Fibroblast of the conjunctiva (primary cell): ENCODE measurements at places on chromosomes 1 and 21.

GRCh38 chr1:163399976-163400601 is 78.3 kb downstream of the NUF2 start:
- no peak for DNase-seq

- no peak for DNase-seq
Observed at GRCh38 chr1:231950331-231951128, 323.9 kb downstream of the DISC1 start.

- DNase-seq = peak; percentile 43
Observed at GRCh38 chr1:161427733-161428516, 60.2 kb upstream of the CFAP126 start.

DNA sequence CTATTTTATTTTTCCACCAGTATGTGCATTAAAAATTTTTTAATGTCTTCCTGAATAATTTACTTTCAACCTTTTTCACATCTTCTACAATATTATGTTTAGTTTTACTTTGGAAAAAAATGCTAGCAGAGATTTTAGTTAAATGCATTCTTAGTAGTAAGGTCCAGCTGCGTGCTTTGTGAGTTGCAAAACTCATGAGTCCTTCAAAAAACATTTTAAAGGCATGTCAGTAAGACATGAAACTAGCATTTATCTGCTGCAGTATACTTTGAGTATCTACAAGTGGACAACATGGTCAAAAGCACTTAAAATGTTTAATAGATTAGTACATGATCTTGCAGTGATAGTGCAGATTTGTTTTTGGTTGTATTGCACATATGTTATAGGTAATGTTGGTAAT is 139.0 kb downstream of the HS2ST1 start:
- DNase-seq = no peak

DNA sequence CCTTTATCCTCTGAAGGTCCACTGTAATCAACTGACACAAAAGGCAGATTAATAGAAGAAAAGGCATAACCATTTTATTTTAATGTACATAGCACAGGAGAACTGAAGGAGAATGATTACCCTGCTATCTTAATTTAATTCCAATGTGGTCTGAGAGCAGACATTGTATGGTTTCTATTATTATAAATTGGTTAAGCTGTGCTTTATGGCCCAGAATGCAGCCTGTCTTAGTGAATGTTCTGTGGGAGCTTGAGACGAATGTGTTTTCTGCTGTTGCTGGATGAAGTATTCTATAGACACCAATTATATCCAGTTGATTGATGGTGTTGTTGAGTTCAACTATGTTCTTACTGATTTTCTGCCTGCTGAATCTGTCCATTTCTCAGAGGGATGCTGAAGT is 25.0 kb upstream of the SLC2A1 start:
- DNase-seq = no peak

GRCh38 chr1:187641463-187641862 is 812.7 kb downstream of the PLA2G4A start:
- no peak for DNase-seq

GRCh38 chr1:61743431-61743705 is 1.1 kb downstream of the PATJ start:
- DNase-seq = no peak

GRCh38 chr1:16979475-16980327 is 719 bp downstream of the MFAP2 start:
- DNase-seq = no peak

DNA sequence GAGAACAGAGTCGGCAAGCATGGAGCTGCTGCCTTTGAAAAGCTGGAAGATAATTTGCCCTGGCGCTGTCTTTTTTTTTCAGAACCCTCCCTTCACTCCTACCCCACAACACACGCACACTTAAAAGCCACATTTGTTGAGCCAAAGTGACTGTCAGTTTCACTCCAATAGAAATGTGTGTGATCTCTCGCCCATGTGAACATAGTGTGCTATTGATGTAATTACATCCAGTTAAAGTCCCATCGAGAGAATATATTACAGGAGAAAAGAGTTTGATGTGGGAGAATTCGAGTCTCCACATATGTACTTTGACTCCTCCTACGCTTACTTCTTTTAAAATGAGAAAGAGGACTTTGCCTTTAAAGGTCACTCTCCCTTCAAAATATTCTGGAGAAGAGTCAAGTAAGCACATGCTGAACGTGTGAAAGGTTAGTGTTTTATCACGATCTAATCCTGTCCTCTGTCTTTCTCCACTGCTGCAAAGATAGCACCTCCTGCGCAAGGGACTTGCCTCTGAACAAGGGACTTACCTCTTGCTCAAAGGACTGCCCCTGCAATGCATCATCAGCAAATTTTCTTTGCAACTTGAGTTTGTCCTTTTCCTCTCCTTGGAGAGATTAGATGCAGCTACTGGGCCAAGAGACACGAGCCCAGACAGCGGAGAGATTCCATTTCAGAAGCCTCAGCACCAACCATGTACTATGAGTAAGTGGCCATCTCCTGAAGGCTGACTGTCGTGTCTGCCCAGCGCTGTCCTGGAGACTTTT is 613.9 kb downstream of the PTPRU start:
- no peak for DNase-seq

DNA sequence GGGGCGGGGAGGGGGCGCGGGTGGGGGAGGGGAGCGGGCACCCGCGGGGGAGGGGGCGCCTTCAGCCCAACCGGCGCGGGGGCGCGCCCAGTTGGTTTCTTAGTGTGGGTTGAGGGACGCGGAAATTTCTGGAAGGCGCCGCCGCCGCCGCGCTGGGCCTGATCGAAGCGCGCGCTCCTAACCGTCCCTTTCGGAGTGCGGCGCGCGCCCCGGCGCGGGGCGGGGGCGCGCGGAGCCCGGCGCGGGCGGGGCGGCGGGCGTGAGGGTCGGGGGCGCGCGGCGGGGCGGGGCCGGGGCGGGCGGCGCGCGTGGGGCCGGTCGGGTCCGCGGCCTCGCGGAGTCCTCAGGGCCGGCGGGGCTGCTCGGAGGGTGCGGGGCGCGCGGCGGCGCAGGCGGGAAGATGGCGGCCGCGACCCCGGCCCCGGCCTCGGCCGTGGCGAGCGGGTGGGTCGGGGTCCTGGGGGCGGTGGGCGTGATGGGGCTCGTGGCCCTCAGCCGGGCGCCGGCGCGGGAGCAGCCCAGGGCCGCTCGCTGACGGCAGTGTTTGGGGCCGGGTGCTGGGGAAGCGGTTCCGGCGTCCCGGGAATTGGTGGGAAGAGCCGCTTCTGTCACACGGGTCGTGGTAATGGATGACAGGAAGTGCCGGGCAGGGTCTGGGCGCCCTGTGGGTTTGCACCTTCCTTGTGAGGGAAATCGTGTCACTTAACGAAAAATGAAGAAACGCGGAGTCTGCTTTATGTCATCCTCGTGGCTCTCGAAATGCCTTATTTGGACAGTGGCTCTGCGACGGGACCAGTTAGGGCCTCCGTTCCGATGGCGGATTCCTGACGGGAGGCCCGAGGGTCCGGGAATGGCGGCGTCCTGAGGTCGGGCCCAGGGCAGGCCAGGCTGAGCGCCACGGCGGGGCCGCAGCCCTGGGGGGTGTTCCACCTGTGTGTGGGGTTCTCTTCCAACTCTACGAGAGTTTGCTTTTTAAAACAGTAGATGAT is 764 bp downstream of the PKNOX1 start:
- no peak for DNase-seq

DNA sequence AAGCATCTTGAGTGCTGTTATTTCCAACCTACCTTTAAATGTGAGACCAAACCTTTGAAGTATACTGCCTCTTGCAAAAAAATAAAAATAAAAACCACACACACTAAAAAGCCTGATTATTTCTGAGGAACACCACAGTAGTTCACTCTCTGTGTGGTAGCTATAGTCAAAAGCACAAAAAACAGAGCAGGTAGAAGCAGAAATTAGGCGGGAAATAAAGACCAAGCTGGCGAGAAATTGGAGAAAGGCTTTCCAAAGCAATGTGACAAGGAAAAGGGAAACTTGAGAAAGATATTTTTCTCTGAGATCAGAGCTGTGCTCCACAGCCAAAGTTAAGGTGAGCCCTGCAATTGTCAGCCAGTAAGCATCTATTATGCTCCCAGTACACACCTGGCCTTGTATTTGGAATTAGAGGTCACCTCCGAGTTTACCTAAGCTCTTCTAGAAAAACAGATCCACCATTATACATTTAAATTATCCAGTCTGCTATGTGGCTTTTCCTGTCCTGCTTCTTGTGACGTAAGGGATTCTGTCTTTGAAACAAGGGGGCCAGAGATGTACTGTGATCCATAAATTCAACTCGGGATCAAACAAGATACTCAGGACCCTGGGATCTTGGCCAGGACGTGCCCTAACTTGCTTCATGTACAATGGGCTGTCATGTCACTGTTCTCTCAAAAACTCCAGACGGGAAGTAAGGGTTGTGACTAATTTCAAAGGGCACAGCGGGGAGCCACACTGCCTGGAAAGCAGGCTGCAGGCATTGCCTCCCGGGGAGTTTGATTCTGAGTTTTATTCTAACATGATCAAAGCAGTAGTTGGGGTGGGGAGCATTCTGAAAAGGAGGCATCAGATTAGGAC is 39.8 kb upstream of the RAB4A start:
- DNase-seq = no peak

DNA sequence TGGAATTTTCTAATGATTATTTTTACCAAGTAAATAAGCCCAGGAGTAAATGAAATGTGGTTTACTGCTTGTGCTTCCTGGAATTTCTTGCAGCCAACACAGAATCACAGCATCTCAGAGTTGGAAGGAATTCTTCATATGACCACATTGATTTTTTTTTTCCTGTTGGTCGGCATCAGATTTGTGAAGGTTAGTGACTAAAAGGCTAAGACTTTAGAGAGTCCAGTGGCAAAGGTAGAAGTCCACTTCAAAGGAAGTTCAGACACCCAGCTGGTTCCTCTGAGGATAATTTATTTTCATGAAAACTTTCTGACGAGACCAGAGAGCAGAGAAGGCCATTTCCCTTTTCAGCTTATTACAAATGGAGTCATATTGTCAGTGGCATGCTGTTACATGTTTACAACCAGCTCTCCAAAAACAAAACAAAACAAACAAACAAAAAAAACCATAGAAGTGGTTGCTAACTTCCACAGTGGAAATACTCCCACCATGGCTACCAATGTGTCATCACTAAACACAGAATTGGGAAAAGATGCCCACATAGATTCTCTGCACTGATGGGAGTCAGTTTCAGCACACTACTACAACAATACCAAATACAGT is 77.2 kb upstream of the CDC42BPA start:
- DNase-seq = no peak

DNA sequence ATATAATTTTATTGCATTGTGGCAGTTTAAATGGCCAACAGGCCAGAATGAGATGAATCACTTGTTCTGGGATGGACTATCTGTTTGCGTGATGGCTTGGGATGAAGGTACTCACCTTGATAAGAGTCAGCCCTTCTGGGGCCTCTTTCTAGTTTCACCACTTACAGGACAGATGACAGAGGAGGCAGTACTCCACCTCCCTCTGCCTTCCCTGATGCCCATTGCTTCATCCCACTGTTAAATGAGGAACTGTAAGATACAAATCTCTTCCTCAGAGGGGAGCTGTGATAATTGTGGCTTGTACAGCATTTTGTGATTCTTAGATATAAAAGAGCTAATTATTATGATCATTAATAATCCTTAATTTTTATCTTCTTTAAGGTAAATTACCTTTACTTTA is 3.7 kb upstream of the TCHH start:
- DNase-seq = no peak

DNA sequence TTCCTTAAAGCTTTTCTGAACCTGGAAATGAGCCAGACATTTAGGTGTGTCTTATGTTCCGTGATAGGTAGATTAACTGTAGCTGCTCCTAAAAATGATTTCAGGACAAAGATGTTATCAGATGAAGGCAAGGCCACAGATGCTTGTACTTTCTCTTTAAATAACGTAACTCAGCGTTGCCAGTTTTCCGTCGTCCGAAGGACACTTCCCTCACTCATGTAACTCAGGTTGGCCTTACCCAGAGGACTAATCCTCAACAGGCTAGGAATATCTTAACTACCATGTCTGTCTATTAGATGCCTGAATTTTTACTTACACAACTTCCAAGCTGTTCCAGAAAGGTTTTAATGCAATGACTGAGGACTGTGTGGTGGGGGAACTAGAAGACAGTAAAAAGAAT is 35.4 kb upstream of the FAM89A start:
- no peak for DNase-seq

GRCh38 chr21:35475762-35476161 is 426.7 kb upstream of the RUNX1 start:
- peak; percentile 29 for DNase-seq

GRCh38 chr1:202351725-202352124 is 3.2 kb downstream of the PPP1R12B start:
- DNase-seq = no peak

- no peak for DNase-seq
Observed at GRCh38 chr21:42779431-42779861, 99.9 kb downstream of the WDR4 start.

GRCh38 chr1:246773213-246773641 is 49.0 kb downstream of the SCCPDH start:
- no peak for DNase-seq

GRCh38 chr1:89271341-89272015 is 1.2 kb downstream of the GBP5 start:
- DNase-seq = peak; percentile 73

- DNase-seq = no peak
Observed at GRCh38 chr1:223684488-223684792, 18.9 kb upstream of the CAPN8 start.

GRCh38 chr1:154220970-154221277 is 169 bp downstream of the UBAP2L start:
- DNase-seq = no peak

DNA sequence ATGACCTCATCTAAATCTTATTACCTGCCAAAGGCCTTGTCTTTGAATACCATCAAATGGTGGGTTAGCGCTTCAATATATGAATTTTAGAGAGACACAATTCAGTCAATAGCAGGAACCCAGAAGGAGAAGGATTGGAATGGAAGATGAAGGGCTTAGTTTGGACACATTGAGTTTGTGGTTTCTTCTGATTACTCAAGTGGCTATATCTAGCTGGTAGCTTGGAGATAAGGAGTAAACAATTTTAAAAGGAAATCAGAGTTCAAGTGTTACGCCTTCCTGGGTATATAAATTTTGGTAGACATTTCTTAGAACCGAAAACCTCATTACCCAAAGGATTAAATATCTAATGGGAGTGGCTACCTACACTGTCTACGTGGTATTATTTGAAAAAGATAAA is 80.2 kb downstream of the RGS2 start:
- no peak for DNase-seq

GRCh38 chr21:19261731-19262376 is 858.3 kb upstream of the TMPRSS15 start:
- DNase-seq = no peak

- DNase-seq = no peak
Observed at GRCh38 chr1:155226910-155227260, 18.4 kb downstream of the MTX1 start.

DNA sequence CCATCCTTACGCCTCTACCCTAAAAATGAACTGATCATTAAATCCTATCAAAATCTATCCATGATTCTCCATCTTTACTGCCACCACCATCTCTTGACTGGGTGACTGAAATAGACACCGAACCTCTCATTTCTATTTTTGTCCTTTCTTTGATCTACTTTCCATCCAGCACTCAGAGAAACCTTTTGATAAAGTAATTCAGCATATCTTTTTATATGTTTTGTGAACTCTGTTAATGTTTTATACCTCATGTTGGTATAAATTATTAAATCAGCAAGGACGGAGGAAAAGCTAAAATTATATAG is 13.0 kb downstream of the PCNX2 start:
- DNase-seq = no peak
